ENCODE measurements at places on chromosomes 5 and 9.

GRCh38 chr9:70947511-70947910 lies 173.9 kb downstream of the TRPM3 start:
- DNase-seq = no peak

DNA sequence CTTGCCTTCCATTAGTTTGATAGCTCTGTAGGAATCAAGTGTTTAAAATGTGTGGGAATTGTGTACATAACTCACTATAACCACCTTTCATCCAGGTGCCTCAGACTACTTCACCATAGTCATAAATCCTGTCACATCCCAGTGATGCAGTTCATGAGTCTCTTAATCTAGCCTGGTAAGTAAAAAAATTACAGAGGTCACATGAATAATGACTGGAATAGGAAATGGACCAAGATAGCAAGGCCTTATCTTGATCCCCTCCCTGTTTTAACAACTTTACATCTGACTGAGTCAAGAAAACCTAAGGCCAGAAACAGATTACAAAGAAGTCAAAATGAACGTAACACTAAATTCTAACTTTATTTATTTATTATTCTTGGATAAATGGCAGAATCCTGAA lies 1.5 kb upstream of the RNF145 start:
- DNase-seq = no peak

DNA sequence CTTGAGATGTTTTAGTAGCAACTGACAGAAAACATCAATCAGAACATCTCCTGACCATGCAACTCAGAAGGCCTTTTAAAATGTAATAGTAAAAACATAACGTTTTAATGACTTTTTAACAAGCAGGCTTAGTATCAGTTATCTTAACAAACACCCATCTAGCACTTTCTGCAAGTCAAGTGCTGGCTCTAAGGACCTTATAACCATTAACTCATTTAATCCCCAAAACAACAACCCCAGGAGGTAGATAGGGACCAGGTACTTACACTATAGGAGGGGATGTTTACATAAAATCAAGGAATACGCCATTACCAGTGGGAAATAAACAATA lies 41.8 kb downstream of the ROR2 start:
- no peak for DNase-seq

- no peak for DNase-seq
These were observed 5.9 kb upstream of the EGR1 start for GRCh38 chr5:138459311-138459933.
